ENCODE measurements at places on chromosomes 2 and 18.

GRCh38 chr2:201892516-201892915 lies 86.2 kb downstream of the CDK15 start:
- no peak for DNase-seq

- DNase-seq = no peak
Measured at GRCh38 chr2:229485857-229486256, 214.8 kb upstream of the PID1 start.

GRCh38 chr2:19542796-19543662 lies 184.6 kb upstream of the OSR1 start:
- no peak for DNase-seq

DNA sequence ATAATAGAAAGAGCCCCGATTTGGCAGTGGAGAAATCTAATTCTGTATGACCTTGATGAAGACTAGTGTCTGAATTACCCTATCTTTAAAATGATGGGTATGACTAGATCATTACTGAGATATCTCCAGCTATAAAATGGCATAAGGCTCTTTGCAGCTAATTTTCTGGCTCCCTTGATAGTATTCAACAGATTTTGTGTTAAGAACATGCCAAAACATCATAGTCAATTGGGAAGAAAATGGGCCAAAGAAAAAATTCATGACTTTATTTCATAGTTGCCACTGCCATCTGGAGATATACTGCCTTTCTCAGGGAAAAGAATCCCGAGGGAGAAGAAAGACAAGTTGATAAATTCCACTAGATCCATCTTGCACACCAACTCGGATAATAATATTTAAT lies 1618.7 kb downstream of the LRP1B start:
- no peak for DNase-seq

- no peak for DNase-seq
Measured at GRCh38 chr2:190343089-190343535, 277 bp upstream of the INPP1 start.

DNA sequence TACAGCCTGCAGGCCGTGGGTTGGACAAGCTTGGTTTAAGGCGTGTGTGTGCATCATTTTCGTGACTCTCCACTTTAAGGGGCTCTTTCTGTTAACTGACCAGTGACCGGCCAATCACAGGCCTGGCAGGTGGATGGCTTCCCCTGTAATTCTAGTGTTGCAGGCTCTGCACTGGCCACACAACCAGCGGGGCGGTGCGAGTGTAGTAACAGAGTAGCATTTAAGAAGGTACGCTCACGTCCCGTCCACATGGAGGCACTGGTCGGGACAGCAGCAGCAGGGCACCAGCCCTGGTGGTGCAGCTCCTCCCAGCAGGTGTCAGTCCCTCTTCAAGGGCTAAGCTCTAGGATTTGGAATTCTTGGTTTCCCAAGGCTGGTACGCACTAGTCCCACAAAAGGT lies 8.0 kb upstream of the ANO7 start:
- DNase-seq = no peak

DNA sequence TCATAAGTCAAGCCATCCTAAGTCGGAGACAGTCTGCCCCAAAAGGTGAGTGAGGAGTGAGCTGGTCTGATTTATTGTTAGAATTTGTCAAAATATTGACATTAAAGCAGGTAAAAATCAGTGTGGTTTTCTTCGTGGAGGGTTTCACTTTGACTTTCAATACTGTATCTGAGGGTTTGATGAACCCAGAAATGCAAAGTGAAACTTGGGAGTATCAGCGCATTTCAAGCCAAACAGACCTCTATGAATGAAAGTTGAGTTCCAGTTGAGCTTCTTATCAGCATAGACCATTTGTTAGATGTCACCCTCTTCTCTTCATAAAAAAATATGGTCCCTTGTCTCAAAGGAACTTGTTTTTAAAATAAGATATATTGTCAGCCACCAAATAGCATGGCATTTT lies 21.7 kb upstream of the CXCR4 start:
- no peak for DNase-seq

DNA sequence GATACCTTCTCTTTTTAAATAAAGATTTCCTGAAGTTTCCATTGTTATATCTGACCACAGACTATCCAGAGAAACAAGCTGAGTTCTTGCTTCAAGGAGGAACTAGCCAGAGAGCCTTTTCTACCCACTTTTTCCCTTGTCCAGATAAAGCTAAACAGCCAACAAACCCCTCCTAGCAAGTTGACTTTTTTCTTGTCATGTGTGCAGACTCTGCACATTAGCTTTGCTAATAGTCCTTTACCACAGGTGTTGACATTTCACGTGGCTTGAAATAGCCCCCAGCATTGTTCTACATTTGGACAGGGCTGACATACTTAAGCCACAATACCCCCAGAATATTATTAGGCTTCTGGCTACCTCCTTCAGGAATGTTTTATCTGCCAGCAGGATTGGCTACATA lies 40.7 kb downstream of the PCBP1 start:
- DNase-seq = no peak

- no peak for DNase-seq
Measured at GRCh38 chr2:227703961-227704360, 13.9 kb downstream of the SLC19A3 start.

GRCh38 chr2:201949181-201949926 lies 84.3 kb upstream of the FZD7 start:
- DNase-seq = no peak

GRCh38 chr18:37836071-37836970 lies 270.7 kb upstream of the CELF4 start:
- DNase-seq = no peak

DNA sequence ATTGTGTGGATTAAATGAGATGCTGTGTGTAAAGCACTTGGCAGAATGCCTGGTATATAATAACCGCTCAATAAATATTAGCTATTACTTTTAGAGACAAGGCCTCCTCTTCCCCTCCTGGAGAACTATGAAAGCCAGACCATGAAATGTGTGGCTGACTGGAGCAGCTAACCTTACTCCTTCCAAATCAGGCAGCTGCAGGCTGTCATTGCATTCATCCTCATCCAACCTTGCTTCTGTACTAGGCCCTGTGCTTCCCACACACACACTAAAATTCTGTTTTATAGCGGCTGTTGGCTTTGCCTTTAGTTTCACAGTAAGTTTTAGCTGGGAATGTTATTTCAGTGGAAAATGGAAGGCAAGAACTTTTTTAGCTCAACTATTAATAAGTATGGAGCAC lies 10.2 kb upstream of the SP9 start:
- no peak for DNase-seq

DNA sequence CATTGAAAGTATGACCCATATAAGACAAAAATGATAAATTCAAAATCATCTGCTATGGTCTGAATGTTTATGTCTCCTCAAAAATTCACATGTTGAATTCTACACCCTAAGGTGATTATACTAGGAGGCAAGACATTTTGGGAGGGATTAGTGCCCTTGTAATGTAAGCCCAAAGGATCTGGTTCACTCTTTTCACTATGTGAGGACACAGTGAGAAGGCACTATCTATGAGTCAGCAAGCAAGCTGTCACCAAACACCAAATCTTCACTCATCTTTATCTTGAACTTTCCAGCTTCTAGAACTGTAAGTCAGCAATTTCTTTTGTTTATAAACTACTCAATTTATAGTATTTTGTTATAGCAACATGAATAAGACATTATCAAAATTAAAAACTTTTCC lies 284.7 kb upstream of the ZC3H15 start:
- DNase-seq = no peak

- no peak for DNase-seq
Measured at GRCh38 chr2:181698223-181698622, 17.9 kb upstream of the NEUROD1 start.

- DNase-seq = no peak
Measured at GRCh38 chr2:150122156-150122555, 365.3 kb downstream of the RND3 start.

GRCh38 chr2:7394195-7394594 lies 477.0 kb downstream of the RNF144A start:
- DNase-seq = no peak

DNA sequence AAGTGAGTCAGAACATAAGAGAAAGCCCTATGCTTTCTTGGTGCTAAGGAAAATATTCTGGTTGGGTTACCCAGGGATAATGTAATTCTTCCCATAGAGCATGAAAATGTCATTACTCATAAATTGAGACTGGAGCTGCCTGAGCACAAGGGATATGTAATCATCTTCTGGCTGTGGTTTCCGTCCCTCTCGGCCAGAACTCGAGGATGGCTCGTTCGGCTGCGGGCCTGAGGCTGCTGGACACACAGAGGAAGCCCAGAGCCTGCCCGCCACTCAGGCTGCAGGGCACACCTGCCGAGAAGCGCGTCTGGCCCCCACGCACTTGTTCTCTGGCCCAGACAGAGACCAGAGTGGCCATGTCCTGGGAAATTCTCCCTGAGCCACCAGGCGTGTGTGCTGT lies 104.9 kb downstream of the ASAP2 start:
- no peak for DNase-seq

DNA sequence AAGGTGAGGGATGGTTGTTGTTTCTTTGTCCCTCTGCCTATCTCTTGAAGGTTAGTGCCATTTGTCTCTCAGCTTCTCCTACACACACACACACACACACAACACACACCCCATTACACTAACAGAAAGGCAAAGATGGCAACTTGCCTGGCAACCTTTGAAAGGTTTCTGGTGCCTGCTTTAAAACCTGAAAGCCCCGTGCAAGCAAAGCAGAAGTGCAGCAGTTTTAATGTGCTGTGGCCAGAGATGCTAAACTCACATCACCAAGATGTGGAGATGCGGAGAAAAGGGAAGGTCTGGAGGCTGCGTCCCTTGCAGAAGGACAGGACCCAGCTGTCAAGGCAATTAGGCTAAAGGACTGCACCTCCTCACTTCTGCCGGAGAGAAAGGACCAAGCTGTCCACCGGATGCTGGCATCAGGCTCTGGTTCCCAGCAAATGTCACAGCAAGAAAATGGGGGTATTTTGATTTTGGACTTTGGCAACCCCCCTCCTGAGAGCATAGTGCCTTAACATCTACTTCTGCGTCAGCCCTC lies 196.4 kb downstream of the ARL4C start:
- no peak for DNase-seq

DNA sequence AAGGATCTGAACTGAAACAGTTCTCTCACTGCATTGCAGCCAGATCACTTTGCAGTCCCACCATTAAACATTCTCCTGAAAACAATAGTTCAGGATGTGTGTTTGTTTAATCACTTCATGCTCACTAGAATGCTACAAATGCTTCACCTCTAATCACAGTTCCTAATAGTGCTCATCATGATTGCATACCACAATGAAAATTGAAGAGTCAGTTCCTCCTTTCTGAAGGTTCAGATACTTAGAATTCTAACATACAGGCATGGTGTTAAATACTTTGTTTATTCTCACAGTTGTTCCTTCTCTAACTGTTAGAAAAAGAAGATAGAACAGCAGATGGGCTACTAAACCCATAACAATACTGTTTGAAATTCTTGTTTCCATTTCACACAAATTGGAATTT lies 622.3 kb upstream of the ACVR2A start:
- no peak for DNase-seq

DNA sequence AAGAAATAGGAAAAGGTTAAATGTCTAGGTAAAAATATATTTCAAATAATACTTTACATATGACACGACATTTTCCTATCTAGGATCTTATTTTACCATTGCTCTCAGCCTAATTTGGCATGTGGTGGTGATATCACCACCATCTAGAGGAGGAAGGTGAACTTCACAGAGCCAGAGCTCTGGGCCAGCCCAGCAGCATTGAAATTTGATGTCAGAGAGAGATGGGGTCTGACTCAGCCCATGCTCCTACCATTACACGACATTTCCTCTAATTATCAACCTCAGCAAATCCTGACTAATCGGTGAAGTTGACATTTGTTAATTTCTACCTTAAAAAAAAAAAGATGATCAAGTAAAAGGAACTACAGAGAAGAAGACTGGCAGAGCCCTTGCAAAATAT lies 42.3 kb downstream of the LRRTM4 start:
- no peak for DNase-seq

GRCh38 chr2:31216734-31217133 lies 581 bp downstream of the CAPN14 start:
- no peak for DNase-seq

DNA sequence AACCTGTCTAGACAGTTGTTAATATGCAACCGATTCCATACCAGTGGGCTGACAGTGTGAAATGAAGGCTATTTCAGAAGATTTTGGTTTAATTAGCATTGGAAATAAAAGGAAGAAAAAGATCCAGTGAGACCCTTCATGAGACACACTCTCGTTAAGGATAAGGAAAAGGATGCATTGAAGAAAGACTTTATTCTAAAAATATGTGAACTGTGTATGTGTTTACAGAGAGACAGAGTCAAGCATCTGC lies 2.1 kb downstream of the KLF7 start:
- DNase-seq = no peak

GRCh38 chr2:208927867-208928266 lies 496.0 kb upstream of the MAP2 start:
- DNase-seq = no peak

GRCh38 chr18:11304928-11305327 lies 155.6 kb upstream of the PIEZO2 start:
- DNase-seq = no peak
